ENCODE measurements at places on chromosomes 11 and 22. TPM values are rescaled to one million over a fixed set of nuclear protein-coding genes. Genes with fewer than 3 reads are reported as not detected.

Gene ARHGEF17
- total RNA-seq, result 26.4 TPM

Gene PIK3IP1
- total RNA-seq, result 2.6 TPM

Gene SLC37A2
- 2.7 TPM for total RNA-seq

Gene SLC6A5
- total RNA-seq, result not detected

Gene SCN2B
- under 0.01 TPM for total RNA-seq

Gene CBX7
- 5.8 TPM for total RNA-seq

Gene ALDH3B2
- total RNA-seq, result not detected

Gene KDM4F
- total RNA-seq, result not detected

GRCh38 chr22:41563051-41563711 is 2.4 kb downstream of the CSDC2 start:
- no peak for DNase-seq

DNA sequence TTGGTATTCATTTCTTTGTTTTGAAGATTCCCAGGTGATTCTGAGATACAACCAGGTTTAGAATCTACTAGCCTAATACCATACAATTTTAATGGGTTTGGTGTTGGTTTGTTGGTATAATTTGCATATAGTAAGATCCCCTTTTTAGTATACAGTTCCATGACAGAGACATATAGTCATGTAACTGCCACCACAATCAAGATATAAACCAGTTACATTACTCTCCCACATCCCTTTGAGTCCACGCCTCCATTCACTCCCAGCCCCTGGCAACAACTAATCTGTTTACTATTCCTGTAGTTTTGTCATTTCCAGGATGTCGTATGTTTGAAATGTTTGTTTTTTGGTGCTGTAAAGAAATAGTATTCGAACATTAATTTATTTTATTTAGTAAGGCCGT is 4.3 kb downstream of the ASRGL1 start:
- no peak for DNase-seq

DNA sequence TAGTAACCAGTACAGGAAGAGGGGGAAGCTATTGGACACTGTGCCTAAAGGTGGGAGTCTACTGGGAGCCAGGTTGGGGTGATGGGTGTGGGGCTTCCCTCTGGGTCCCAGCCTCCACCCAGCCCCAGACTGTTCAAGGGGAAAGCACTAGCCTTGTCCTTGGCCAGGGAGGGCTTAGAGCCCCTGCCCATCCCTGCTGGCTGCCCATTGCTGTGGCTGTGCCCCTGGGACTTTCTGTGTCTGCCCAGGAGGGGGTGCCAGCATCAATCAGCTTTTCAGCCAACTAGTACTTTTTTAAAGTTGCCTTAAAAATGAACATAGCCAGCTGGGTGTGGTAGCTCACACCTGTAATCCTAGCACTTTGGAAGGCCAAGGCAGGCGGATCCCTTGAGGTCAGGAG is 19.9 kb downstream of the INCENP start:
- DNase-seq, result no peak

DNA sequence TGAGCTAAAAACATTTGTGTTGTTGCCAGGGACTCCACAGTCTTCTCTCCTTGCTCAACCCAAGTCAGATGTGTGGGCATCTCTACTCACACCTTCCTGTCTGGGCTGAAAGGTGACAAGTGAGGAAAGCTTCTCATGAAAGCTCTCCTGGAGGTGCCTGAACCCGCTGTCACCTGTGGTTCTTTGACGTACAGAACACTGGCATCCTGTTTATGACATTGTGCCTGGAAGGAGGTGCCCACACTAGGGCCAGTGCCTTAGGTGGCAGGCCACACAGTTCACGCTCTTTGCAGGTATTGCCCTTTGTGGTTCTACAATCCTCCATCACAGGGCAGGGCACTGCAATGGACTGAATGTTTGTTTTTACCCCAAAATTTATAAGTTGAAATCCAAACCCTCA is 108.5 kb downstream of the CD44 start:
- DNase-seq, result no peak

- no peak for DNase-seq
These were observed 11.2 kb downstream of the C11orf58 start for GRCh38 chr11:16749666-16750065.

DNA sequence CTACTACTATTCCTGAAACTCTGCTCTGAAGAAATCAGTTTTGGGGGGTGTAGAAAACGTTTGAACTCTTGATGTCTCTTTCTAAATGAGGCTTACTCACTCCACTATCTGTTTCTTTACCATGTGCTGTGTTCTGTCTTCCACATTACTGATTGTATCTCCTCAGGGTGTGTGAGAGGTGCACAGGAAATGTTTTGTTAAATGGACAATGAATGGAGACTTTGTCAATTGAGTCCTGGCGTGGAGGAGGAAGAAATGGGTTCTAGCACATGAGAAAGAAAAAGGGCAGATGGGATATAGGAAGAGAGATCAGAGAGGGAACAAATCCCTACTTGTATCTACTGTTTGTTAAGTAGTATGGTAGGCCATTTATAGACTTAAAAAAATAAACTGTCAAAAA is 577.1 kb upstream of the CCDC90B start:
- no peak for DNase-seq

GRCh38 chr22:30238661-30239487 is 7.7 kb downstream of the LIF start:
- DNase-seq, result no peak

- DNase-seq, result no peak
These were observed 10.4 kb upstream of the AHNAK start for GRCh38 chr11:62556875-62557631.

GRCh38 chr22:37801946-37802309 is 5.8 kb upstream of the GCAT start:
- no peak for DNase-seq

DNA sequence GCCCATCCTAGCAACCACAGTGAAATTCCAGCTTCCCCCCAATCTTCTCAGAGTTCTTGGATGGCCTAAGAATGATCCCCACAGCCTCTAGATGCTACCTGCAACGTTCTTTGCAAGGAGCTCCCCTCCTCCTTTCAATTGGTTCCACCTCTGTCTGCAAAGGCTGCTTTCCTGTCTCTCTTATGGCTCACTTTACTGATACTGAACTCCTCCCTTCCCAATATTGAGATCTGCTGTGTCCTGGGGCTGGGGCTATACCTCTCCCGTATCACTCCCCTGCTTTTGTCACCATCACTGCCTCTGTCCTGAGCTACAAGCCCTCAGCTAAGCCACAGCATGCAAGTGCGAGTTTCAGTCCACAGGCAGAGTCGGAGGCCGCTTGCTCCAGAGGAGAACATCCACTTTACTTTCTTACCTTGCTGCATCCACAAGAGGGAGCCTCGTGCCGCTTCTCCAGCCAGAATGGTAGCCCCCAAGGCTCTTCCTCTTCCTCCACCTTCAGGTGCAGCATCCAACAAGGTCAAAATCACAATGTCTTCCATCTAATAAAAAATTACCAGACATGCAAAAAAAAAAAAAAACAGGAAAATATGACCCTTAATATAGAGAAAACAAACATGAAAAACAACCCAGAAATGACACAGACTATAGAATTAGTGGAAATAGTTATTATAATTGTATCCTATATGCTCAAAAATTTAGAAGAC is 48.6 kb upstream of the TMEM45B start:
- no peak for DNase-seq

- no peak for DNase-seq
These were observed 5.2 kb downstream of the SBF1 start for GRCh38 chr22:50469377-50470305.

GRCh38 chr22:30559889-30560288 is 13.3 kb upstream of the SEC14L6 start:
- no peak for DNase-seq

- DNase-seq, result no peak
These were observed 21.5 kb upstream of the SCARF2 start for GRCh38 chr22:20459152-20459542.

GRCh38 chr11:95434009-95434408 is 203.0 kb upstream of the SESN3 start:
- DNase-seq, result no peak

GRCh38 chr11:129779342-129779741 is 36.3 kb upstream of the TMEM45B start:
- no peak for DNase-seq

DNA sequence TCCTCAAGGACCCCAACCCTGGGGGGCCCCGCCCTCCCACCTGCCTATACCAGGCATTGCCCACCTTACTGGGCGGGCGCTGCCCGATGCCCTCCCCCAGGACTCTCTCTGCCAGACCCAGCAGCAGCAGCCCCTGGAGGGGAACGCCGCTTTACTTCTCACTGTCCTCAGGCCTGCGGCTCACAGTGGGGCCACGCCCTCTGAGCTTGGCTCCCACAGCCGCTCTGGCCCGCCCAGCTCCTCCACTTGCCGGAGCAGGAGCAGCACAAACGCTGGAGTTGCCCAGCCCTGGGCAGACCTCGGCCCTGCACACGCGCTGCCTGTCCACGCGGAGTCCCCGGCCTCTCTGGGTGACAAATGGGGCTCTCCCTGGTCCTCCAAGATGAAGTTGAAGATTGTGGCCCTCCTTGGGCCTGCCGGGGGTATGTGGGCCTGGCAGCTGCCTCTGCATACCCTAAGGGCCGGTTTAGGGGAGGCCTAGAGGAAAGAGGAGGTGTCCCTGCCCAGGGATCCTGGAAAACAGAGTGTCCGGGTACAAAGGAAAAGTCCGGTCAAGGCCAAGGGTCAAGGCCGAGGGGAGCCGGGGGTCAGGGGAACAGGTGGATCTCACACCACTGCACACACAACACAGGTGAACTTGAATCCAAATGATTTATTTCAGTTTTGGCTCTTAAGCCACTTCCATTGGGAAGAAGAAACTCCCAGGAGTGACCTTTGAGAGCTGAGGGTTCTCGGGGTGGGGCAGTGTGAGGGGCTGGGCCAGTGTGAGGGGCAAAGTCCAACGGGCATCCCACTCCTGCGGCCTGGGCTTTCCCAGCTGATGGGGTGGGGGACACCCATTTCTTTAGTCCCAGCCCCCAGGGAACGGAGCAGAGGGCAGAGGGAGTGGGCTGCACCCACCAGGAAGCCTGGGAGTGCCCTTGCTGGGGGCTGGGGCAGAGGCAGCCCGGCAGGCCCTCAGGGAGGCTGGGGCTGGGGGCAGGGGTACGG is 674 bp upstream of the BAIAP2L2 start:
- DNase-seq, result no peak

GRCh38 chr11:128726458-128727139 is 32.7 kb downstream of the FLI1 start:
- DNase-seq, result no peak
